ENCODE measurements at places on chromosomes 1 and 21.

DNA sequence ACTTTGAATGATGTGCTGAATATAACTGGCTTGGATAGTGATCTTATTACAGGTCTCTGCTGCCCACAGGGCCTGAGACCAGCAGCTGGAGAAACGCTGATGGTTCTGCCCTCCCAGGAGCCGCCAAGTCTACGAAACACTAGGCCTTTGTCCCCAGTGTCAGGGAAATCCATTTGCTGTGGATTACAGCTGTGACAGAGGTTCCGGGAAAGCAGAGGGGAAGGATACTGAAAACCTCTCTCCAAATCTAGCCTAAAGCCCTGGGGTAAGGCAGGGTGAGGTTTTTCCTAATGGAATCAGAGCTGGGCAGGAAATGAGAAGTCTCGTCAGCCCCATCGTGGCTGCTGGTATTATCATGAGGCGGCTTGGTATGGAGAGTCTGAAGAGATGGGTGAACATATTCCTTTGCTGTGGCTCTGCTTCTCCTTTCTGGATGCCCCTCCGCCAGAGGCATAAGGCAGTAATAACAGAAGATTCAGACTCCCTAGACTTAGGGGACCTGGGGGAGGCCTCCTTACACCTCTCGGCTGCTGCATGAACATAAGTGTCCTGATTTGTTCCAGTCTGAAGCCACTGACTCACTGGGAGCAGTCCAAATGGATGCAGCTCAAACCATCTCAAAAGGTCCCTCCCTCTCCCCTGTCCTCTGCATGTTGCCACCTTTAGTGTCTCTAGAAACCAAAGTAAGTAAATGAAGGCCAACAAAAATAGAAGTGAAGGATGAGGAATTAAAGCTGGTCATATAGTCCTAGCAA, 48.1 kb downstream of the PHC2 start:
- no peak for DNase-seq

GRCh38 chr1:156748670-156749418, 2.6 kb downstream of the HDGF start:
- no peak for DNase-seq

DNA sequence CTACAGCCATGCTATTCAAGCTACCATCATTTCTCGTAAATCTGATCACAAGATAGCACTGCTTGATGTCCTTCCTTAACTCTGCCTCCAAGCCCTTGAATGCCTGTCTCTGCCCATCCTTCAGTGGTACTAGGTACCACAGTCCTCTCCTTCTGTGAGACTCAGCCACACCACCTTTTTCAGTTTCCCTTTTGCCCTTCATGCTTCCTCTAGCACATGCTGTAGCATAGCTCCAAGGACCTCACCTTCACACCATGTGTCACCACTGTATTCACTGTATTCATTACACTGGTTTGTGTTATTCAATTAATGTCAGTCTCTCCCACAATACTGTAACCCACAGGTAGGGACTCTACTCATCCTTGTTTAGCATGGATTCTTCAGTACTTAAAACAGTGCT, 8.0 kb upstream of the TP53BP2 start:
- DNase-seq = no peak

DNA sequence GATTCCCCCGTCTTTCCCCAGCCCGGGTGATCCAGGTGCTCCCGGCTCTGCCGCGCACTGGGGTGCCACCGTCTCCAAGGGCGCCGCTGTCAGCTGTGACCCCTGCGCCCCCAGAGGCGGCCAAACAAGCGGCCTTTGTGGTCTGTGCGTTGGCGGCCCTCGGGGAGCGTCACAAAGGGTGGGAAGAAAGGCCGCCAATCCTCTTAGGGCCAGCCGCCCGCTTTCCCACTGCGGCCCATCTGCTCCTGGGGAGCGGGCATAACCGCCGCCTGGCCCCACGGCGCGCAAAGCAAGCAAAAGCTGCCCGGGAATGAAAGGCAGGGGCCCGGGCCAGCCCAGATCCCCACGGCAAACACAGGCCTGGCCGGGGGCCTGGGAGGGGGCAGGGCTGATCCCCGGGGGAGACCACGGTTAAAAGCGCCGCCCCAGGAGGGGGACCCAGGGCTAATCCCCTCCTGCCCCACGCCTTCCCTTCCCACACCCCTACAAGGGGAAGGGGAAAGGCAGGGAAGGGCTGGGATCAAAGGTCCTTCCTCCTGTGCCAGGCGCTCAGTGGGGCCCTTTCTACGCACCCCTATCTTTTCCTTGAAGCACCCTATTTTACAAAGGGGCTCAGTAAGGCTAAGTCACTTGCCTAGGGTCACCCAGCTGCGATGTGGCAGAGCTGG, 24.0 kb downstream of the C1QB start:
- no peak for DNase-seq

DNA sequence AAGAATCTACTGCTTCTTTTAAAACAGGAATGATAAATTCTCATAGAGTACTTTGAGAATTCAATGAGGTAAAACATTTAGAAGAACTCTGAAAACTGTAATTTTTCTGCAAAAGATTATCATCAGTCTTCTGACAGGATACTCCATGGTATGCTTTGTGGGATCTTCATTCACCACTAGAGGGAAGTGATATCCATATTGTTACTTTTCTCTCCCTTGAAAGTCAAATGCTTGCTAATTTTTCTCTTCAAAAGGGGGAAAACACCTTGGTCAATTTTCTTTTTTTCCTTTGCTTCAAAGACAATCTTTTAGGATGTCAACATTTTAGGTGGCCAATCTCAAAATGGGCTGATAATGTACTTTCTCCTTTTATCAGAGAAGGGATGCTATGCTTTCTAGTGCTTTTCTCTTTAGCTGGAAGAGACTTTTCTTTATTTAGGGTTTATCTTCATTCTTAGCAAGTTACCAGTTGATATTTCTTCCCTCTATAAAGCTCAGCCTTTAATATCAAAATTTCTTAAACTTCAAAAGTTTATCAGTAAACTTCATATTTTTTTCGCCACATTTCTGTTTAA, 95.5 kb downstream of the NEGR1 start:
- peak; percentile 24 for DNase-seq

DNA sequence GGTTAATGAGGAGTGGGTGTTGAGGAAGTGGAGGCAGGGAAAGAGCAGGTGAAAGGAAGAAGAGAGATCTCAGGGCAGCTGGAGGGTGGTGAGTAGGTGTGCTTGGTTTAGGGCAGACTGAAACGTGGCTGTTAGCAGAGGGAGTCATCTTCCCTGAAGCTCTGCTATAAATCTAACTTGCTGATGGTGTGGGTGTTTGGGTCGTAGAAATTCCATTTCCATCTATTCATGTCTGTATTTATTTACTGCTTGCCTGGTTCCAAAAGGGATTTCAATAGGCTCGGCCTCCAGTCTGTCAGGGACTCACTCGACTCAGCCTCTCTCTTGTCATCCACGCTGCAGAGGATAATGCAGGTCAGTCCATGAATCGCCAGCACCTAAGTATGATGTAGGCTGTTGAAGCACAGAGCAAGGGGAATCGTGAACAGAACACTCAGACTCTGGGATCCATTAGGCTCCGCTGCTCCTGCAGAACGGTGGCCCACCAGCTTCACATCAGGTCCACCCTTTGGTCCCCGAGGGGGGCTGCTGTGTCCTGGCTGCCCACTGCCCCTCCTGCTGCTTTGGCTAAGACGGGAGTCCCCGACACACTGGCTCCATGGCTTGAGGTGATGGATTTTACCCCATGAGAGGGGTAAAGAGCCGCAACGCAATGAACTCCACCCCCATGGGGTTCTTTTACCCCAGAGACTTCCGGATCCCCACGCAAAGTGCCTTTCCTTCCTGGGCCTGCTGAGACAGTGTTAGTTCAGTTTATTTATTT, 156.2 kb downstream of the RHOU start:
- DNase-seq = no peak

GRCh38 chr1:109184687-109185086, 29.0 kb upstream of the SARS1 start:
- DNase-seq = no peak

- DNase-seq = peak; percentile 18
These were observed 25.5 kb downstream of the TNR start for GRCh38 chr1:175717610-175718540.

DNA sequence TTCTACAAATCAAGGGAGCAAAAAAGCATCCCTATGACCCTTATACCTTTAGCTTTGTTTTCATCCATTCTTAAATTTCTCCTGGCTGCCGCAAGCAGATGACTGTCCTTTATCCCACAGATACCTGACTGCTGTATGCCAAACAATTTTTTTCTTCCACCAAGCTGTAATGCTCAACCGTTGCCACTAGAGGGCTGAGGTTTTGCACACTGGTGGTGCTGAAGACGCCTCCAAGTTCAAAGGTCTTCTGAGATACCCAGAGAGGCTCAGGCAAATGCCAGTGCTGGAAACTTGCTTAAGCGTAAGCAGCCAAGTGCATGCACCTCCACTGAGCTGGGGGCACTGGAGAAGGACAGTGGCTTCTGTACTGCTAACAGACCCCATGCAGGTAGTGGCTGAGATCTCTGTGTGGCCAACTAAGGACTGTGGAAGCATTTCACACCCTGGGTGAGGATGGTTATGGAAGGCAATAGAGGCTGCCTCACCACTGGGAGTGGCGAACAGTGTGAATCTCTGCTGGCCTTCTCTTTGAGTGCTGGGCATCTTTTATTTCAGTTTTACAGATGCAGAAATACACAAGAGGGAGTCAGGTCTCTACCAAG, 28.5 kb downstream of the CNIH3 start:
- peak; percentile 23 for DNase-seq

- no peak for DNase-seq
These were observed 12.6 kb upstream of the SMIM12 start for GRCh38 chr1:34872133-34872503.

DNA sequence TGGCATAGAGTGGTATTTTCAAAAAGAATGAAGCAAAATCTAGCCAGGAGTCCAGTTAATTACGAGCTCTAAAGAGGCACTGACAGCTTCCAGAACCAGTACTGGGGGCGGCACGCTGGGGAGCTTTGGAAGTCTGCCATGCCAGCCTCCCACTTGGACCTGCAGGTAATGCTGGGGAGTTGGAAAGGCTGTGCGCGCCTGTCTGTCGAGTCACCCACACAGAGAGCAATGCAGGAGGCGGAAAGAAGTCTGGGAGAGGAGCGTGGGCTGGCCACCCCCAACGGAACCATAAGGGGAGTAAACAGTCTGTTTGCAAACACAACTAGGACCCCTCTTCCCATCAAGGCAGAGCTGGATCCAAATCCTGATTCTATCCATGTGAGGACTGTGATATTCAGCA, 84.5 kb downstream of the BEND5 start:
- DNase-seq = no peak

DNA sequence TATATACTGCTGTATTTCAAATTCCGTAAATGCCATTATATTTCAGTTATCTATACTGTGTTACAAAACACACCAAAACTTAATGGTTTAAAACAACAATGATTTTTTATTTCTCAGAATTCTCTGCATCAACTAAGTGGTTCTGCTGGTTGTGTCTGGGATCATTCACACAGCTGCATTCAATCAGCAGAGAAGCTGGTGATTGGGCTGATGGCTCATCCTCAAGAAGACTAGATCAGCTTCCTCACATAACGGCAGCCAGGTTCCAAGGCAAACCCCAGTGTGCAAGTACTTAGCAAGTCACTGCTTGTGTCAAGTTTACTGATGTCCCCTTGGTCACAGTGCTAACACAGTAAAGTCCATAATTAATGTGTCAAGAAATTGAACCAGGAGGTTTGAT, 86.3 kb upstream of the VANGL1 start:
- DNase-seq = no peak

DNA sequence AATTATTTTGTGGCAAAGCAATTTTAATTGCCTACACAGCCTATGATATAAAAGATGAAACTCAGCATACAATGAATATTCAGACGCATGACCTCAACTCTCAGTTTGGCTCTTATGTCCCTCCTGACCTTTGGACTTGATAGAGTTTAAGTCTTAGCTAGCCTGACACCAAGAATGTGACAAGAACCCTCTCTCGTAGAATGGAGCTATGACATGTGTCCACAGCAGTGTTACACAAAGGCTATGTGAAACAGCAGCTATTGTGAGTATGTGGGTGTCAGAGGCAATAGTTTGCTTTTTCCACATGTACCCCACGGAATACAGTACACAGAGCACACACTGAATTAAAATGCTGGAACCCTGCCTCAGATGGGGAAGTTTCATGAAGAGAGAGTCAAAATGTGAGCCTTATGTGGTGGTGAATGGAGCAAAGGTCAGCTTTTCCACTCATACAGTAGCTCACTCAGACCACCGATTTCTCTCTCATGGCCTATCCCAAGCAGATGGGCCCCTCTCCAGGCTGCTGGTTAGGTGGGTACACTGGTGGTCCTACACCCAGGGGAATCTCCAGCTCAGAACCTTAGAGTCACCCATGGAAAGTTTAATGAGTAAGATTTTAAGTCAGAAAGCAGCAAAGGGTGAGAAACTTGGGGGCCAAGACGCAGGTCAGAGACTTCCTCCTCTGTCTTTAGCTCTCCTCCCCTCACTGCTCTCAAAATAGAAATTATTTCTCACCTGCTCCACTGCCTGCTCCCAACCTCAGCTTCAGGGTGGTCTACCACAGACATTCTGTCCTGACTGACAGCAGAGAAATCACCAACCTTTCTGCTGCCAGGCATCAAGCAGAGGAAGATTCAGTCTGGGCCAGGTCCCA, 10.1 kb upstream of the XCL2 start:
- no peak for DNase-seq

GRCh38 chr1:56073206-56073605, 506.2 kb downstream of the PLPP3 start:
- no peak for DNase-seq

GRCh38 chr1:221100611-221101010, 221.4 kb downstream of the HLX start:
- DNase-seq = no peak

GRCh38 chr1:56320464-56321149, 258.8 kb downstream of the PLPP3 start:
- no peak for DNase-seq

- no peak for DNase-seq
These were observed 28.0 kb upstream of the TSPAN2 start for GRCh38 chr1:115117298-115117697.

DNA sequence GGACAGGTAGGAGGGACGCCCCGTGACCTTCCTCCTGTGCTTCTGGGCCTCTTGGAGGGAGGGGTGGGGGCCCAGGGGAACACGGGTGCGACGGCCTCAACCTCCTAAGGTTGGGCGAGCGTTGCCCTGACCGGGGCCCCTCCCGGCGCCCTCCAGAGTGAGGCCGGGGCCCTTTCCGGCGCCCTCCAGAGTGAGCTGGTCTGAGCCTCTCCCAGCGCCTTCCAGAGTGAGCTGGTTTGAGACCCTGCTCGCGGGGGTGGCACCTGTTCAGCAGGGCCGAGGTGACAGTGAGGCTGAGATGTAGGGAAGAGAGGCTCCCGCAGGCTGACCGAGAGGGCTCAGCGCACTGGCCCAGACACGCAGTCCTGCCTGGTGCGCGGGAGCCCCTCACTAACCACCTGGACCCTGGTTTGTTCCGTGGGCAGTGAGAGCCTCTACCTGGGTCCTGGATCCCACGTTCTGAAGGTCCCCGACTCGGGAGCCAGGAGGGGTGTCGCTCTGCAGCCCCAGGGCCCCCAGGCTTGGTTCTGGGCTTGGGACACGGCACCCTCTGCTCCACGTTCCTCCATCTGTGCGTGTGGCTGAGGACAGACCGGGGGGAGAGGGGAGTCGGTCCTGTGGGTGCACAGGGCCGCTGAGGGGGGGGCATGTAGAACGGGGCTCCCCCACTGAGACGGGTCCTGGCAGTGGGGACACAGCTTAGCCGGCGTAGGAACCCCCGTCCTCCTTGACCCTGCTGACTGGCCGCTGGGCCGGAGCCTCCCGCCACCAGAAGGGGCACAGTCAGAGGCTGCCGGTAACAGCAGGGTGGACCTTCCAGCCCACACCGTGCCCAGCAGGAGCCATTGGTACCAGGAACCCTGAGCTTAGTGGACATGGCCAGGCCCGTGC, 1.4 kb downstream of the COL6A1 start:
- no peak for DNase-seq

Measured in NCI-H1694 (cell line).